Lower leg skin (tissue), 4 donors: ENCODE measurements at places on chromosomes 6 and 20. TPM values are rescaled to one million over a fixed set of nuclear protein-coding genes. Genes with fewer than 3 reads are reported as not detected.

GRCh38 chr6:53165293-53165692, 16.7 kb upstream of the GCM1 start:
- DNase-seq = no peak

The SLC4A11 gene
- 26.0 TPM for total RNA-seq

DNA sequence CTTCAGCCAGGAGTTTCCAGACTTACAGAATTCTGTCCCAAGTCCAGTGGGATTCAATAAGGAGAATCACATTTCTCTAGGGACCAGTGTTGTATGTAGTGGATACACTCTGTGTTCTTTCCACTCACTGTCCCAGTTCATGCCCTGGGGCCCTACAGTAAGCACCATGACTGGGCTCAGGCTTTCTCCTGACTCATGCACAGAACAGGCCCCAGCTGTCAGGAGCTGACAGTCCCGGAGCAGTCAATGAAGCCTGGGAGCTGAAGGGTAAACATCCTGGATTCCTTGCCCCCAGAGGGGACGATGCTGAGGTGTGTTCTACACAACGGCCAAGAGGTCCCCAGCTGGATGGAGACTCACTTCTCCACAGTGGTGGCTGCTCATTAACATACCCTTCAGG, 40.2 kb upstream of the LRFN2 start:
- DNase-seq = peak; percentile 79

The IL17F gene
- not detected for total RNA-seq

The BIRC7 gene
- total RNA-seq = 2.5 TPM

DNA sequence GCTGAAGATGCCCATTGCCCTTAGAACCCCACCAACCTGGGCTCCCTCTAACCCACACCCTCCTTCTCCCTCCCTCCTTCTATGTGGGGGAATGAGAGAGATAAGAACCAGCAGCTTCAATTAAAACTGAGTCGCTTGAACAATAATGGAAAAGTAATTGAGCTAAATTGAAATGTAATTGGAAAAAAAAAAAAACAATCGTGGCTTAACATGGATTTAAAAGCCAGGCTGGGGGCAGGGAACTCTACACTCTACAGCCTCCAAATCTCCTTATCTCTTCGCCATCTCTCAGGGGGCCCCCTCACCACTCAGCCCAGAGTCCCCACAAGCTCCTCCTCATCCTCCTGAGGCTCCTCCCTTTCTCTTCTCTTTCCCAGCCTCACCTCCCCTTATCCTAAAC, 83.2 kb downstream of the MDGA1 start:
- DNase-seq = no peak

- DNase-seq = no peak
Observed at GRCh38 chr20:51402201-51402600, 140.3 kb downstream of the NFATC2 start.

- no peak for DNase-seq
Observed at GRCh38 chr6:164034602-164035140, 620.2 kb downstream of the QKI start.

DNA sequence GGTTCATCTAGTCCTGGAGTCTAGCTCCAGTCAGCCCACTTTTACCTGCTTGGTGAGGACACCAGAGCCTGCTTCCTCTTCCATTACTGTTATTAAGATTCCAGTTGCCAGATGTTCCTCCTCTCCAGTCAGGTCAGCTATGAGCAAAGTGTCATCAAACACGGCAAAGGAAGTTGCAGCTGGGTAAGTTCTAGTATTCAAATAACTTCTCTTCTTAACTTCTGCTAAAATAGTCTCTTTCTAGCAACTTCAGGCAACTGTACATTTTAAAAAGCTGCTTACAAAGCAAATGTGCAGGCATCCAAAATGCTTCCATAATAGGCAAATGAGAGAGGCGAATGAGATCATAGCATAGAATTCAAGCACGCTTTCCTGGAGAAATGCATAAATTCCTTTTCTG, 18.4 kb upstream of the MRPS18A start:
- no peak for DNase-seq

- DNase-seq = no peak
Observed at GRCh38 chr6:134071846-134072245, 19.4 kb upstream of the SLC2A12 start.

The GLP1R gene
- total RNA-seq = not detected

DNA sequence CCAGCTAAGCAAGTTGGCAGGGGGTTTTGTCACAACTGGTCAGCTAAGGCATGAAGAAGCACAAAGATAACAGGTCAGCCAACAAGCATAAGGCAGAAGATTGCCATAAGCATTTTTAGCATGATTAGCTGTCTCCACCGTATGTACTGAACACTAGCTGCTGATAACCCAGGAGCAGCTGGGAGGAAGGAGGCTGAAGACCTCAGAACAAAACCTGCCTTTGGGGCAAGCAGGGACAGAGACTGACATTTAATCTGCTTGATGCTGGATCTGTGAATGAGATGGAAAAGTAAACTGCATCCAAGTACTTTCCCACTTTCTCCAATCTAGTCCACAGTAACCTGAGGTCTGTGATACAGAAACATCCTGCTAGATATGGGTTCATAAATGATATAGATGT, 353.0 kb upstream of the MAP3K7 start:
- DNase-seq = no peak

The TMC2 gene
- total RNA-seq = 0.06 TPM

- DNase-seq = no peak
Observed at GRCh38 chr20:61430228-61430624, 178.2 kb downstream of the CDH4 start.

The C20orf144 gene
- not detected for total RNA-seq

GRCh38 chr20:19808498-19808897, 50.4 kb downstream of the RIN2 start:
- DNase-seq = no peak

DNA sequence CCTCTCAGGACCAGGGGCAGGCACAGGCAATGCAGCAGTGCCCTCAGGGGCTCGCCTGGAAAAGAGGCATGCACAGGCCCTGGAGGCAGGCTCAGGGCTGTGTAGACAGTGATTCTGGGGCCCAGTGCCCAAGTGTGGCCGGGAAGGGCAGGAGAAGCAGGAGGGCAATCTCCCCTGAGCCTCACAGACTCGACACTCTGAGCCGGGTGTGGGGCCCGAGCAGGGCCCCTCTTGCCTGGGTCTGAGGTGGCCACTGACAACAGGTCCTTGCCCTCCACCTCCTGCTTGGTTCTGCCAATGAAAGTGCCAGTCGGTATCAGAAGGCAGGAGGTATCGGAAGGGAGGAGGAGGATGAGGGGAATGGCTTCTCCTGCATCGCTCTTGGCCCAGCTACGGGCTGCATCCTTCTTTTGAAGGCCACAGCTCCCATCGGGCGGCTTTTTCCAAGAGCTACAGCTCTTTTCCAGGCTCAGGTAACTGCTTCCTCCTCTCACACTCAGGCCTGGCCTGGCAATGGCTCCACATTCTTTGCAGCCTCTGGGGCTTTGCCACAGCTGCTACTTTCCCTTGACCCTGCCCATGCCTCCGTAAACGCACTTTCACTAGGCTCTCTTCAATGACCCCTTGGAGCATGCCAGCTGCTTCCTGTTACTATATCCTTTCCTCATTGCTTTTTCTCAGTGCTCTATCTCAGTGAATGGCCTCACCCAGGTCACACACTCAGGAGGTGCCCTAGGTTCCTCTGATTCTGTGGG, 24.5 kb downstream of the GABRR2 start:
- DNase-seq = peak; percentile 53
